Neural progenitor cell (in vitro differentiated cells): ENCODE measurements at places on chromosomes 5 and 9. TPM values are rescaled to one million over a fixed set of nuclear protein-coding genes. Genes with fewer than 3 reads are reported as not detected.

Gene FAM151B
- total RNA-seq: 2.8 and 3.9 TPM in 2 replicates

DNA sequence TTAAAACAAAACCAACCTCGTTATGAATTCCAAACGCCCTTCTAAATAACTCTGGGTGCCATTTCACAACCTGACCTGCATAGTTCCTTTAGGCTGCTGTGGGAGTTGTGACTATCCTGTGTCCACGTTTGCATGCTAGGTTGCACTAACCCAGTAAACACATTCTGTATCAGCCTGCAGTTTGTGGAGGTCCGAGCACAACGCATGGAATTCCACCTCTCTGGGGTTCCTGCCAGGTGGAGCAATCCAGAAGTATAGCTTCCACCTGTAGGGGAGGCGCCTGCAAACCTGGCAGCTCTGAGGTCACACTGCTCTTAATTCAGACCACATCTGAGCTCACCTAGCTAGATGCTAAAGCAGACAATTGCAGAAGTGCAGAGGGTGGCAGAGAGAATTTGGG lies 57.2 kb downstream of the MARCHF3 start:
- no peak for DNase-seq

- peak; percentile 30 for DNase-seq
Measured at GRCh38 chr9:126674365-126675146, 60.8 kb downstream of the LMX1B start.

- no peak for DNase-seq
Measured at GRCh38 chr5:18792145-18792544, 1157.9 kb downstream of the TAF11L14 start.

GRCh38 chr5:154522284-154522683 lies 44.3 kb upstream of the HAND1 start:
- no peak for DNase-seq

GRCh38 chr5:203246-203930 lies 12.1 kb downstream of the LRRC14B start:
- no peak for DNase-seq
